Substantia nigra (tissue), 51 donors: ENCODE measurements at places on chromosomes 2 and 18.

DNA sequence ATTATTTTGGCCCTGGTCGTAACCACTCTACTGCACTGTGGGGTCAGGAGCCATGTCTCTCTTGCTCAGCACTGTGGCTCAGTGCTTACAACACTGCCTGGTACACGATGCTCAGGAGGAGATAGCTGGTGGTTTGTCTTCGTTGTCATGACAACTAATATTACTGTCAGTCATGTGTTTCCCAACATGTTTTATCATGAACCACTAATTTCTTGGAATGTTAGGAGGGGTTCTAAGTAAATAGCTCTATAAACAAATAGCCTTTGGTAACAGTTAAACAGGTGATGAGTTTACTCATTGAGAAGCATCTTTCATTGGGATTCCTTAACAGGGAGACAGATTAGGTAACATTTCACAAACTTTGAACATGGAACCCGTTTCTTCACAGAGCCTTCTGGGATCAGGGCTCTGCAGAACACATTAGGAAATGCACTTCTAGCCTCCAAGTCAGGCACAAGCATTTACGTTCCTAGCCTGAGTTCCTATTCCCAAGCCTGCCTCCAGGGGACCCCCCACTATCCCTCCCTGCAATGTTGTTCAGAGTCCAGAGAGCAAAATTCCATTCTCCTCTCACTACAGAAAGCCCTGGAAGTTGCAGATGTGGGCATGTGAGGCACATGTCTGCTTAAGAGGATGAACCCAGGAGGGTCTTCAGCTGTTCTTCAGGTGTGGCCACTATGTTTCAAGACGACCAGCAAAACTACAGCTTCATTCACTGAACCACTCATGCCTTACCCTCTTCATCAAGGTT lies 6.4 kb upstream of the RBM44 start:
- DNase-seq: no peak

GRCh38 chr2:11658208-11659114 lies 11.5 kb downstream of the NTSR2 start:
- no peak for DNase-seq

DNA sequence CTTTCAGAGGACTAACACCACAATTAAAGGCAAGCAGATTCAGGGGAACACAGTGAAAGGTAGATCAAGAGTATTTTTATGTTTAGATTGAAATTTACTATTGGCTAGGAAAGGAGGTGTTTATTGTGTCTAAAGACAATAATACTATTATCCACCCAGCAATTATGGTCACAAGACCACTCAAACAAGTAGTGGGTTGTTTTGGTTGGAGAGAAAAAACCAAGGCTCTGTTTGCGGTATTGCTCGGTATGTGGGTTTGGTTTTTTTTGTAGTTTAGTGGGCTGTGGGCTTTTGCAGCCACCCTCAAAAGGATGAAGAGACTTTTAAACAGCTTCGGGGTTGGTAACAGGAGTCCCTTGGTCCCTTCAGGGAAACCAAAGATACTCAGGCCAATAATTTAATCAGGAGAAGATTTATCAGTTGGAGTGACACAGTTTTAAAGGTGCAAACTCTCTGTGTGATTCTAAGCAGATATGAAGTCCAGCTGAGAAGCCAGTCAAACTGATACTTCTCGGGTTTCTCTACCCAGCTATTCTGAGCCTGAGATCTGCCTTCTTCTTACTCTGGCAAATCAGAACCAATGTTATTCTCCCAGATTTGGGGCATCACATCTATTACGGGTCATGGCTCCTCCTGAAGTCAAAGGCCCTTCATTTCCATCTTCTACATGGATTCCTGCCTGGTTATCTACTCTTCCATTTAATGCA lies 55.3 kb downstream of the DCC start:
- DNase-seq: no peak

DNA sequence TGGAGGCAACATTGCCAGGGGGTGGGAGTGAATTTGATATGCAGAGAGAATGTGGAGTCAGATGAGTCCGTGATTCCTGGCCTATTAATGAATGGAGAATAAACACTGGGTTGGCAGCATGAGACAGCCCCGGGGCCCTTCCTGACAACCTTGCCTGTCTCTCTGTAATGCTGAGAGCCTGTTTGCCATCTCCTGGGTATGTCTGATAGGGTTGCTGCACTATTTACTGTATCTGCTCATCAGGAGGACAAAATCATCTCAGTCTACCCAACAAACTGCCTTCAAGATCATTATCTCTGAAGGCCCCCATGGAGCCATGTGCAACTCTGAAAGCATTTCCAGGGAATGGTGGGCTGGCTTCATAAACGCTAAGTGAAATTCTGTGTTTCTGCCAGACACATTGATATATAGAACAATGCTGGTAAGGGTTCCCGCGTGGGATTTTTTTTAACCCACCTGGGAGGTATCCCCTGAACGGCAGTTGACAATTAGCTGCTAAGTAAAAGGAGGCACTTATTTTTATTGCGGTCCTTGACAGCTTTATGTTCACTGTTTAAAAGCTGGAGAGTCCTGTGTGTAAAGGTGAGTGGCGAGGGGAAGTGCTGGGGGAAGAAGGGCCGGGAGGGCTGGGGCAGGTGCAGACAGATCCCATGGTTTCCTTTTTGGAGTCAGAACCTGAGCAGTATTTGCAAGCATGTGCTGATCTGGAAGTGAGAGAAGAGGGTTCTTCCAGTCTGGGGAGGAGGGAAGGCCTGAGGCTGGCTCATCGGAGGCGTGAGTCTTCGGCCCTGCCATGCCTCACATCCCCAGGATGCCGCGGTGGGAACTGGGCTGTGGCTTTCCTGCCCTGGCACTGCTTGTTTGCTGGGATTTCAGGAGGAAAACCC lies 64.8 kb downstream of the ARHGAP25 start:
- DNase-seq: no peak

DNA sequence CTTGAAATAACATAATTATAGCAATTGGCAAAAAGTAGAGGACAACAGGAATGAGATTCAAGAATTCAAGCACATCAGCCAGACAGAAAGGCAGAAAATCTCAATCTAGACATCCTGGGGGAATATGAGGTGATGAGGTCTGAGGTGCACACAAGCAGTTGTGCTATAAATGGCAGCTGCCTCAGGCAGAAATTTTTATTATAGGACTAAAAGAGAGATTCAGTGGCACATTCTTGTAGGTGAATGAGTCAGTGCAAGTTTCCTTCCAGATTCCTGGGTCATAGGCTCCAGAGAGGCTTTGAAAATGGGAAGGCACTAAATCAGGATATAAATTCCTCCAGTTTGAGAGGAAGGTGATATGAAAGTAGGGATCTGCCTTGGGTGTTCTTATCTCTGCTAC lies 127.2 kb upstream of the THSD7B start:
- no peak for DNase-seq

GRCh38 chr2:5937851-5938565 lies 245.8 kb downstream of the SOX11 start:
- no peak for DNase-seq

DNA sequence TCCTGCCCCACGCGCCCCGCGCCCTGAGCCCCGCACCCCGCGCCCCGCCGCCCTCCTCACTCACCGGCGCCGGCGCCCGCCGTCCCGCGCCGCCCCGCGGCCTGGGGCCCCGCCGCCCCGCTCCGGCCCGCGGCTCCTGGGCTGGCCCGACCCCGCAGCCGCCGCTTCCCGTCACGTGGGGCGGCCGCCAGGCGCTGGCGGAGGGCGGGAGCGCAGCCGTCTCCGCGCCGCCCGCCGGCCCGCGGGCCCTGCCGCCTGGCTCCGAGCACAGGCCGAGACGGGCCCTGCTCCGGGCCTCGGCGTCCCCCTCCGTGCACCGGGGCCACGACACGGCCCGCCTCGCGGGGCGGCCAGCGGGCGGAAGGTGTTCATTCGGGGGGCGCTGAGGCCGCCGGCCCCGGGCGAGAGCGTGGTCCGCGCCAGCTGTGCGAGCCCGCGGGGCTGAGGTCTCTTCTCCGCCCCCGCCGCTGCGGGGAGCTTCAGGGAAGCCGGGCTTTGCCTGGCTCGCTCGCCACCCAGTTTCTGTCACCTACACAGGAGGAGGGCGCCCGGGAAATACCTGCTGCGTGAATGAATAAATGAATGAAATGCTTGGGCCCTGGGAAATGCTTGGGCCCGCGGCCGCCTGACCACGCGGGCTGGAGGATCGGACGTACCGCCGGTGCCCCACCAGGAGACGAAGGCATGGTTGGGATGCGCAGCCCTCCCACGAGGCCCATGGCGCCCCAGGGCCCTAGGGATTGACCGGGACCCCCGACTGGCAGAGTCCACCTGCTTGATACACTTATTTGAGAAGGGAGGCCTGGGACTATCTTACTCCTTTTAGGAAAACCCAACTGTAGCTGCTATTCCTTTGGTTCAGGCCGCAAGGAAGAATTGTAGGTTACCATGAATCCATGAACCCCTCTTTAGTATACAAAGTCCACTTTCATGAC lies at the start of gene TGFBRAP1:
Gene TGFBRAP1, minus strand, starts transcription at position 175 of the 935 bp plus-strand sequence. CDS start 21,434 bp downstream, outside the sequence.
- peak; percentile 37 for DNase-seq

DNA sequence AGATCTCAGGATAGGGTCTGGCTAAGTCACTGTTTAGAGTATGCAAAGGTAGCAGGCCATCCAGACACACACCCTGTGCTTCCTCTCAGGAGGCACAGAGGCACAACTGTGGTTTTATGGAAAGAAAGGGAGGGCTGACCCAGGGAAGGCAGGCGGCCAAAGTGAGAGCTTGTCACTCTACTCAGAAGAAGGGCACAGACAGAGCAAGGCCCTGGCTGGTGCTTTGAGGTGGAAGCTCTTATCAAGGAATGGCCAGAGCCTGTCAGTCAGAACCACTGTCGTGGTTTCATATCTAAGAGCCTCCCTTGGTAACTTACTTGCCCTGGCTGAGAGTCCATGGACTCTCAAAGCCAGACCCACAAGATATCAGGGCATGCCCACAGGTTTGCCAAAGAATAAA lies 40.7 kb downstream of the SLC9A2 start:
- no peak for DNase-seq

- no peak for DNase-seq
Observed at GRCh38 chr2:200772620-200773019, 39.1 kb upstream of the BZW1 start.

DNA sequence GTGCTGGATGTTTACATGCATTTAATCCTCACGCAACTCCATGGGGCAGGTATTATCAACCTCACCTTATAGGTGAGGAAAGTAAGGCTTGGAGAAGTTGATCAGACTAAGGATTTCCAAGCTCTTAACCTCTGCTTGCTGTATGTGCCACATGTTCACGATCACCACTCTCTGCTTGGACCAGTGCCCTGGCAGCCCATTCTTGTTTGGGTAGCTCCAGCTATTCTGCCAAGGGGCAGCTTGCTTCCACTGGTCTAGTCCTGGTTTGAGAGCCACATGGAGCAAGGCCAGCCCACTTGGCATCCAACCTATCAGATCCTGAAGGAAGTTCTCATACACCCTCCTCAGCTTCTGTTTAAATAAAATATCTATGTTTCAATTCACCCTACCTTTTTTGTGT lies 14.3 kb downstream of the PLB1 start:
- no peak for DNase-seq

GRCh38 chr2:171139860-171140259 lies 20.8 kb downstream of the TLK1 start:
- DNase-seq: no peak

DNA sequence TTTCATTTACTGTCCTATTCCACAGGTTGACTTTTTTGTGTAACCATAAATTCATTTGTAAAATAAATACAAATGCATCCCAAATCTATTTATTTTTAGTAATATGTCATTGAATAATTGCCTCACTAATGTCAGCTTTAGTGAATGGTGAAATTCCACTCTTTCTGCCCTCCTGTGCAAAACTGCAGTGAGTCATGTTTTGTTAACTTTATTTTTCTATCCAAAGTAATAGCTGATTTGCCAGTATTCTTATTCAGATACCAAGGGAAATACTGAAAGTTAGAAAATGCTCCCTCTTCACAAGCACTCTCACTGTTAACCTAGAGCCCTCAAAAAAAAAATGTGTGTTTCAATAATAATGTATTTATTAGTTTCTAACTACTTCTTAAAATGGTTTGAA lies 322.8 kb downstream of the RIT2 start:
- no peak for DNase-seq

GRCh38 chr18:8391068-8391467 lies 218.2 kb upstream of the RAB12 start:
- no peak for DNase-seq

DNA sequence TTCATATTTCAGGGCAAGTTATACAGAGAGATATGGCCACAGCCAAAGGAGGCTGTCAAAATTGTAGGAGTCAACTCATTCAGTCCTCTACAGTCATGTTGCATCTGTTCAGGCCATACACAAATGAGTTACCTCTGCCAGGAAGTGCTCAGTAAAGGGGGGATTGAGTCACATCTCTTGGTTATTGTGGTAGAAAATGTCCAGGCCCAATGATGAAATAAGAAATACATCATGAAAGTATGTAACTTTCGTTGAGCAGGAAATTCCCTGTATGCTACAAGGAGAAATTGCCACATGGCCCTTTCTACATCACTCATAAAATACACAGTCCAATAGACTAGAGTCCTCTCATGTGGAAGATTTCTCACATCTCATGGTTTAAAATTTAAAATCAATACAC lies 103.9 kb upstream of the COL3A1 start:
- no peak for DNase-seq

DNA sequence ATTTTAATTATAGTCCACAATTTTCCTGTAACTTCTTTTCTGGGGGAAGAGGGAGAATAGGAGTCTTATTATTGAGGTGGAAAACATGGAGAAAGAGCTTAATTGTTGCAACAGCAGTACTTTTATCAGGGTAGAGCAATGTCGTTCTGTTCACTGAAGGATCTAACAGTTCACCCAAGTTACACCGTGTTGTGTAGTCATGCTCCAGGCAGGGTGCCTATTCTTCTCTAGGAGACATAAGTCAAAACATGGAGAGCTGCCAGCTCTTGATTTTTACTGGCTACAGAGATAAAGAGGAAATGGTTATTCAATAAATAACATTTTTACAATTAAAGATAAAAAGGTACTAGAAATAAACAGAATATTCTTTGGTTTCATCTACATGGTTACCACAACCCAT lies 594.3 kb upstream of the NETO1 start:
- no peak for DNase-seq

GRCh38 chr2:191023235-191023679 lies 9.3 kb upstream of the STAT1 start:
- DNase-seq: no peak

DNA sequence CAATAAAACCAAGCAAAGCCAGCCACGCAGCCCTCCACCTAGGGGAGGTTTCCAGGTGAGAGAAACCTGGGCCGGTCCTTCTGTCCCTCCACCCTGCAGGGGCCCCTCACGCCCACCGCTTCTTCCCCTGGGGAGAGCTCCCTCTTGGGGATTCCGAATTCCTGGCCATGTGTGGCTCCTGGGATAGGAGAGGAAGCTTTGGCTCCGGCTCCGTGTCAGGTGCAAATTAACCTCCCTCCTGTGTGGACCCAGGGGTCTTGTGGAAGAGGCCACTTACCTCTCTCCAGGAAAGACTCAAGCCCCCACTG lies 4.2 kb downstream of the RTP5 start:
- no peak for DNase-seq

- DNase-seq: peak; percentile 18
Observed at GRCh38 chr2:11698009-11698922, 28.3 kb upstream of the NTSR2 start.

GRCh38 chr2:122340246-122340645 lies 584.8 kb downstream of the TSN start:
- DNase-seq: no peak
